ENCODE measurements at places on chromosomes 12 and 14. TPM values are rescaled to one million over a fixed set of nuclear protein-coding genes. Genes with fewer than 3 reads are reported as not detected.
A peak's percentile ranks its signal among the peaks of the same experiment; 100 is the strongest.

SRRM4 gene
- total RNA-seq = not detected

- DNase-seq = peak; percentile 53
These were observed 67.8 kb downstream of the VWF start for GRCh38 chr12:6056406-6057240.

DNA sequence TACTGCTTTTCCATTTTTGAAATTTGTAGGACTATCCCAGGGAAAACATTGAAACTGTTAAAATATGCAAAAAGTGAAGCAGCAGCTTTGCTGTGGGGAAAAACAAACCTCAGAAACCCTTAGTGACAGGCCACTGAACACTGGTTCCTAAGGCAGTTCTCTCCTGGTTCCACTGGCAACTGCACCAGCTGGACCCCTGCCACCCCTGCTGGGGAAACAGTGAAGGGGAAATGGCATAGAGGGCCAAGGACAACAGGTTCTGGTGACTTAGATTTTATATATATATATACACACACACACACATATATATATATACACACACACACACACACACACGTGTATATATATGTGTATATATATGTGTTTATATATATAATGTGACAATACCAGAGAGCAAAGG lies 16.2 kb upstream of the KRT7 start:
- no peak for DNase-seq

ZNF140 gene
- 17.0 TPM for total RNA-seq

DNA sequence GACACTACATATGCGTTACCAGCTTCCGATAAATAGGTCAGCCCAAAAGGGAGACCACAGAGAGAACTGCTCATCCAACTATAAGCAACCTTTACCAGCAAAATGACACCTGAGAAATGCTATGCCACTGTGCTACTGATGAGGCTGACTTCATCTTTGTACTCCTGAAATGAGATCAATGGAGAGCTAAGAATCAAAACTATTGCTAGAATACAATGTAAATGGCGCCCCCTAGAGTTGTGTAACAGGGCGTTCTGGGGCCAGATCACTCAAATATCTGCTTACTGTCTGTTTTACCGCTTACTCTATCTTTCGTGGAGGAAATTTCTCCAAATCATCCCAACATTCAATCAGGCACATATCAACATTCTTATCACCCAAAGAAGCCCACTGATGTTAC lies 4.6 kb downstream of the ZNF384 start:
- DNase-seq = peak; percentile 33

VWF gene
- 0.25 TPM for total RNA-seq

GRCh38 chr14:28057359-28058296 lies 709.0 kb upstream of the FOXG1 start:
- no peak for DNase-seq

MYL2 gene
- not detected for total RNA-seq

- DNase-seq = no peak
These were observed 42.5 kb upstream of the MYBPC1 start for GRCh38 chr12:101552277-101552676.

GRCh38 chr14:55731881-55732498 lies 152.0 kb downstream of the KTN1 start:
- DNase-seq = peak; percentile 13

DNA sequence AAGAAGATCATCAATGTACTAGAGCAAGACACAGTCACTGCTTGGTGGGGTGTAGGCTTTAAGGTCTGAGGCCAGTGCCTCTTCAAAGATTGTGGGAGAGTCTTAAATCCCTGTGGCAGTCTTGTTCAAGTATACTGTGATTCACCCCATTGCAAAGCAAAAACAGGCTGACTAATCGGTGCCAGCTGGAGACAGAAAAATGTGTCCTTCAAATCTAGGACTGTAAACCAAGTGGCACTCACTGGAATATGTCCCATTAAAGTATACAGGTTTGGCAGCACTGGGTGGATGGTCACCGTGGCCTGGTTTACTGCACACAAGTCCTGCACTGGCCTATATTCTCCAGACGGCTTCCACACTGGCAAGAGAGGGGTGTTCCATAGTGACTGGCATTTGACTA lies 1315.3 kb downstream of the TMEM121 start:
- no peak for DNase-seq
